AG04450 (cell line): ENCODE measurements at places on chromosomes 6 and 20.

GRCh38 chr6:135353113-135353512, 144.4 kb downstream of the AHI1 start:
- DNase-seq, result no peak

- DNase-seq, result no peak
Measured at GRCh38 chr6:16316741-16317251, 78.4 kb downstream of the GMPR start.

DNA sequence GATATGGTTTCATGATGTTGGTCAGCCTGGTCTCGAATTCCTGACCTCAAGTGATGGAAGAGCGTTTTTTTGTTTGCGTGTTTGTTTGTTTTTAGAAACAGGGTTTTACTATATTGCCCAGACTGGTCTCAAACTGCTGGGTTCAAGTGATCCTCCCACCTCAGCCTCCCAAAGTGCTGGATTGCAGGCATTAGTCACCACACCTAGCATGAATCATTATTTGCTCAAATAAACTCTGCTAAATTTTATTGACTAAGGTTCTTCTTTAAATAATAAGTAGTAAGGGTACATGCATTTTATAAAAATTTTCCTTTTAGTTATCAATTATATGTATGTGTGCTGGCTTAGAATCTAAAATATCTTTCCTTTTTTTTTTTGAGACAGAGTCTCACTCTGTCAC, 52.9 kb downstream of the ZBTB9 start:
- DNase-seq, result no peak

DNA sequence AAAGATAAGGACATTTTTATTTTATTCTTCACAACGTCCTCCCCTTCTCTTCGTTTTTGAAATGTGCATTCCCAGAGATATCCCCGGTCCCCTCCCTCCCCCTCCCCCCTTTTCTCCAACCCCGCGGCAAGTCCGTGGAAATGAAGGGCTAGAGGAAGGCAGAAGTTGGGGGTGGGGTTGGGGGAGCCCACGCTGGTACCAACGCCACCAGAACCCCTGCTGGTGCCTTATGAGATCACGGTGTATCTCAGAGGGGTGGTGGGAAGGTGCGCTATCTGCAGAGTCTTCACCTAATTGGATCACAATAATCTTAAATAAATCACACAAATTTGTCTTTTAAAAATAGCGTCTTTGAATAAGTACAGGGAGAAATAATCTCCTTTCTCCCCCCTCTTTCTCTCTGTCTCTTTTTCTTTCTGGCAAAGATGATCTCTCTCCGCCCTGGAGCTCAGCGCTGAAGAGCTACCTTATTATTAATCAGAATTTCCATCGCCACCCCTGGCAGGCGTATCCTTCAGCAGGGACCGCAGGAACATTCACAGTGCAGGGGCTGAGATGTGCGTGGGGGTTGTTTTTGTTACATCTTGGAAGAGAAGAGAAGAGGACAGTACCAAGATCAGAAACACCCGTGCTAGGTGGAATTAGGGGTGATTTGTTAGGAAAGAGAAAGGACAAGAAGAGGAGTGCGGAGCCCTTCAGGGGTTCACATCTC, 915 bp downstream of the CLVS2 start:
- DNase-seq, result no peak

DNA sequence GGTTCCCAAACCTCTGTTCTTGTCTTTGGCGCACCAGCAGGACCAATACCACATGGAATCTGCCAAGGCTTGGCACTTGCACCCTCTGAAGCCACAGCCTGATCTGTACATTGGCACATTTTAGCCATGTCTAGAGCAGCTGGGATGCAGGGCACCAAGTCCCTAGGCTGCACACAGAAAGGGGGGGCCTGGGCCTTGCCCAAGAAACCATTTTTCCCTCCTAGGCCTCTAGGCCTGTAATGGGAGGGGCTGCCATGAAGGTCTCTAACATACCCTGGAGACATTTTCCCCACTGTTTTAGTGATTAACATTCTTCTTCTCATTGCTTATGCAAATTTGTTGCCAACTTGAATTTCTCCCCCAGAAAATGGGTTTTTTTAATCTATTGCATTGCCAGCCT, 5.4 kb upstream of the FAM120B start:
- no peak for DNase-seq

GRCh38 chr6:48628316-48628715, 517.3 kb upstream of the PTCHD4 start:
- no peak for DNase-seq
